ENCODE measurements at places on chromosomes 7 and 10.

GRCh38 chr10:86200269-86200668 lies 166.3 kb downstream of the GRID1 start:
- no peak for DNase-seq

- no peak for DNase-seq
Observed at GRCh38 chr10:125023862-125024496, 82.1 kb downstream of the ZRANB1 start.

- no peak for DNase-seq
Observed at GRCh38 chr7:34075523-34076370, 170.4 kb downstream of the BMPER start.

DNA sequence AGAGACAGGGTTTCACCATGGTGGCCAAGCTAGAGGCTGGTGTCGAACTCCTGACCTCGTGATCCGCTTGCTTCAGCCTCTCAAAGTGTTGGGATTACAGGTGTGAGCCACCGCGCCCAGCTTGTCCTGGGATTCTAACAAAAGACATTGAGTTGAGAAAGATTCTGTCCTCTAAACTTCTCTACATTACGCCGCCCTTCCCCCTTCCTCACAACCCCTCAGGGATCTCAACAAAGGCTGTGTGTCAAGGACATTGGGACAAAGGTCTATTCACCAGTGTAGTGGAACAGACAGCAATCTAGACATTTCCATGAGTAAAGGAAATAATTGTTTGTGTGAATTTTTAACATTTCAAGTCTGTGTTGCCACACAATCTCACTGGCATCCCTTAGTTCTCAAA lies 68.8 kb upstream of the KIF5B start:
- no peak for DNase-seq

GRCh38 chr7:95632609-95633008 lies 36.3 kb upstream of the PDK4 start:
- DNase-seq, result no peak

DNA sequence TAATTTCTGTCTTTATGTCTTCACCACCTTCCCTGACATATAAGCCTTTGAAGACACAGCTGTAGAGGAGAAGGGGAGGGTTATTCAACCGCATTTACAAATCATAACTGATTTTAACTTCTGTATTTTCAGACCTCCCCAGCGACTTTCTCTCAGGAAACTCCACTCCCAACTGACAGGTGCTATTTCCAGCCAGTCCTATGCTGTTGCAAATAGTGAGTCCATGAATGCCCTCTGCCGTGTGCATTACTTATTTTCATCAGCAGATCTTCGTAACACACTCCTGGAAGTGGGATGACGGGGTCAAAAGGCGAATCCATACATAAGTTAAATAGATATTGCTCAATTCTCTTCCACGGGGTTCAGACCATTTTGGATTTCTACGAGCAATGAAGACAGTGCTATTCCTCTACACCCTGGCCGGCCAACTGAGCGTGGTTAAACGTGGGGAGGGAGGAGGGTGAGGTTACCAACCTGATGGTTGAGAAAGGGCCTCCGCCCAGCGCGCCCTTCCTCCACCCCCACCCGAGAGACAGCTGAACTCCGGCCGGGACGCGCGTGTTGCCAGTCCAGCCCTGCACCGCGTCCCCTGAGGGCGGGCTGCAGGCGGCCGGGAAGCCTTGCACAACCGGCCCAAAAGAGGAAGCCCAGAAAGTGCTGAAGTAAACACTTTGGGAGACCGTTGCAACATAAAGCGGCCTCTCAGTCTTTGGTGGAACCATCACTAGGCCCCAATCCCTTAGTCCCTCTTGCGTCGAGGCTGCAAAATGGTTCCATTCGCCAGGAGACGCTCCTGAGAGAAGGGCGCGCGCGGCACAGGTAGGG lies at the start of gene APBB1IP:
TSS of gene APBB1IP (plus strand) at position 705 of the 825 bp plus-strand sequence. CDS start 53,986 bp downstream, outside the sequence.
- DNase-seq, result no peak

DNA sequence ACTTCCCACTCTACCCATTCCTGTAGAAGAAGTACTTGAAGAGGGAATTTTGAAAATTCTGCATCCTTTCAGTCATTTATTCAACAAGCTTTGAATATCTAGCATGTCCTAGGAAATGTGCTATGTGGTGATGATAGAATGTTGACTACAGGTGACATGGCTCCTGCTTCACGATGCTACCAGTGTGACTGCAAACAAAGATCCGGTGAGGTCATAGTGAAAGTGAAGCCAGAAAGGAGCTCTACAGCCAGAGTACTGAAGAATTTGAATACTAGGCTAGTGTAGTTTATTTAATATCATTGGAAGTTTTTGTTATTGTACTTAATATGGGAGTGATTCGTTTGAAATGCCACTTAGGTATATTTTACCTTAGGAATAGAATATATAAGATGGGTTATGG lies 348.1 kb downstream of the TFEC start:
- no peak for DNase-seq

DNA sequence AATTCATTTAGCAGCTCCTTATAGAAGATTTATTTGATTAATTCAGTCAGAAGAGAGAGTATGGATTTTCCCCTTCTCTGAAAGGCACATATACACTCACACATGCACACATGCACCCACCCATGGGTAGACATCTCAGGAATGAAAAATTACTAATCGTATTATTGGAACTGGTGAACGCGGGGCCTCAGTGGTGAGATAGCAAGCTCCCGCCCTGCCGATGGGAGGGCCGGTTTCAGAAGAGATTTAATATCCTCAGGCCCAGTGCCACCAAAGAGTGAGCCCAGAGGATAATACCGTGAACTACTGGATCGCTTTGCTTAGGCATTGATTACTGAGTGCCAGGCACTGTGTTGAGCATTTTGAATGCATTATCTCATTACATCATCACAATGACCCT lies 38.0 kb upstream of the EMX2 start:
- DNase-seq, result no peak

DNA sequence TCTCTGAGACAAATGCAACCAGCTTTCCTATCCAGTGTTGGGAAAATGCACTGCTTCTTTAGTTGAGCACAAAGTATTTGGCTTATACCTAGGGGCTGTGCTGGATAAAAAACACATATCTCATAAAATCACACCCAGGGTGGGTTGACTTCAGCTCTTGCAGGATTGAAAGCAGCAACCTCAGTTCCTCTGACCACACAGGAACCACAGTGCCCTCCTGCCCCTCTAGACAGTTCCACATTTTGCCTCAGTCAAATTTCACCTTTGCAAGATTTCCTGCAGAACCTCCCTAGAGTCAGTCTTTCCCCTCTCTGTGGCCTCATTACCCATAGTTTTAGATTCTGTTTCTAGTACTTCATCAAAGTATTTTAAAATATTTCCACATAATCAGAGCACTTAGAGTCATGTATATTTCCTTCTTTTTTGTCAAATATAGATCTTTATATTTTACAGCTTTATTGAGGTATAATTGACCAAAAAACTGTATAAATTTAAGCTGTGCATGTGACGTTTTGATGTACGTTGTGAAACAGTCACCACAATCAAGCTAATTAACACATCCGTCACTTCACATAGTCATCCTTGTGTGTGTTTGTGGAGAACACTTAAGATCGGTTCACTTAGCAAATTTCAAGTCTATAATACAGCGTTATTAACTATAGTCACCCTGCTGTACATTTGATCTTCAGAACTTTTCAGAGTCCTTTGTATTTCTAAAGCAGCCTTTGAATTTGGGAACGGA lies 37.0 kb upstream of the EGR2 start:
- no peak for DNase-seq

- DNase-seq, result no peak
Observed at GRCh38 chr7:139634087-139634486, 110.6 kb downstream of the CLEC2L start.

DNA sequence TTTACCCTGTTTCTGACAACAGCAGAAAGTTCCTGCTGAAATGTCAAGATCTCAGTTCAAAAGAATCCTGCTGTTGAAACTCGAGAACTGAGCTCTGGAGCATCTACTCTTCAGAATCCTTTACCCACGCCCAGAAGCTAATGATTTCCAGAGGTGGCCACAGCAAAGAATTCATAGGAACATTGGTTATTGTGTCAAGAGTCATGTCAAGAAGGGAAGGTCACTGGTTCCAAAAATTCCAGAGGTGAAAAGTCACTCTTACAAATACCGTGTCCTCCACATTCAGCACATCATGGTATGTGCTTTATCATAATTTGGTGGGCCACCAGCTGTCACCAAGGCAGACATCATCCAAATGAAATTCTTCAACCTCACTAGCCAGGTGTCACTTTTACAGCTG lies 394.4 kb upstream of the NPVF start:
- DNase-seq, result no peak

DNA sequence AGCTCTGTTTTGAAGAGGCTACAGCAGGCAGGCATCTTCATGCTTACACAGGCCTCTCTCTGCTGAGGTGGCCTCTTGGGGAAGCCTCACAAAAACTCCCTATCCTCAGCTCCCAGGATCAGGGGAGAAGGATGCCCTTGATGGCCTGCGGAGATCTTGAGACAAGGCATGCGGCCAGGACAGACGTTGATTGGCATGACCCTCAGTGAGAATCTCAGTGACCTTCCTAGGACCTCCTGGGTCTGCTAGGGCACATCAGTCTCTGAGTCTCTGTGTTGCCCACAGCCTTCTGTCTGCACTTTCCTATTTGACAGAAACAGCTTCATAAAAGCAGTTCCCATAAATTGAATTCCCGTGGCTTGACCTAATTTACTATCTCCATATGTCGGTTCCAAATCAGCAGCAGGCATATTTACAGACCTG lies 1005.8 kb upstream of the C7orf33 start:
- DNase-seq, result no peak

GRCh38 chr7:65338346-65338745 lies 35.3 kb upstream of the ZNF92 start:
- DNase-seq, result no peak

DNA sequence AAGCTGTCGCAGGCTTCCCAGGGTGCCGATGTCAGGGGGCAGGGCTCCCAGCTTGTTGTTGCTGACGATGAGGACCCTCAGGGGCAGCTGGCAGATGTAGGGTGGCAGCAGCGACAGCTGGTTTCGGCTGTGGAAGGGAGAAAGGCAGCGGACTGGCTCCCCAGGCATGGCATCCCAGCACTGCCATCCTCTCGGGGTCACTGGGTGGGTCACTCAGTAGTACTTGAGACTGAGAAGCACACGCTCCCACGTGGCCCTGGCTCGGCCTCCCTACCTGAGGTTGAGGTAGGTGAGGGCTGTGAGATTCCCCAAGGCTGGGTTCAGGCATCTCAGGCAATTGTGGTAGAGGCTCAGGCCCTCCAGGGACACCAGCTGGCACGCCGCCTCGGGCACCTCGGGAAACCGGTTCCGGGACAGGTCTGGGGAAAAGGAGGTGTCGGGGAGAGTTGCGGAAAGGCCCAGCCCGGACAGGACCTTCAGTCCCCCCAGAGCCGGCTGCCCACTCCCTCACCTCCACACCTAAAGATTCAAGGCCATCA lies 3.8 kb downstream of the LRCH4 start:
- no peak for DNase-seq

DNA sequence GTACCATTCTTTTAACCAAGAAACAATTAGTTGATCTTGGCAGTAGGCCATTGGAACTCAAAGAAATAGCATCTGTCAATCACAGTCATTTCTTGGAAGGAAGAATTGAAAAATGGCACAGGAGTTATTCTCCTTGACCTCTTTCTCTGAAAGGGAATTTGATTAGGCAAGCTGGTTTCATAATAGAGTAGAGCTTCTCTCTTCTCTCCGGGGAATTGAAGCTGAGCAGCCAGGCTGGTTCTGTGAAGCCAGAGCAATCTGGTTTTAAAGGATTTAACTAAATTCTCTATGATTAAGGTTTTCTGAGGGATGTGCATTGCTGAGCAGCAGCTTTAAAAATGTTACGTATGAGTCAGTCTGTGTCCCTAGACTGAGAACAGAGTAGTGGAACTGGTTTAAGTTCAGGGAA lies 70.2 kb downstream of the AHCYL2 start:
- DNase-seq, result no peak

DNA sequence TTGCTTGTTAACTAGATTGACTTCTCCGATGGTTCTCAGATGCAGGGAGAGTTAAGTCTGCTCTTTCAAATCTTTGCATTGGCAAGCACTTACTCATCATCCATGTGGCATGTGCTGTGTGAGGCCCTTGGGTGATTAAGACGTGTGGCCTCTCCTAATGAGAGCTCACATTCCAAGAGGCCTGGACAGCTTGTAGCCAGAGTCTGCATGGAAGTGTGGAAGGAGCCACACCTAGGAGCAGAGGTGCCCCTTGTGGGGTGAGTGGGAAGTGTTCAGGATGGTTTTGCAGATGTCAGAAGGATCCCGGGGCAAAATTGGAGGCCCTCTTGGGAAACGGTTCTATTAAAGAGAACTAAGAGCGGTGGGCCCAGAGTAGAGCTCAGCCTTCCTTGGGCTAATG lies 225.9 kb downstream of the PAXIP1 start:
- DNase-seq, result no peak

GRCh38 chr10:114684084-114684821 lies 26.2 kb upstream of the ABLIM1 start:
- DNase-seq, result no peak

GRCh38 chr7:9671979-9672917 lies 1238.8 kb downstream of the NXPH1 start:
- DNase-seq, result no peak

GRCh38 chr10:24415455-24416125 lies 206.7 kb downstream of the KIAA1217 start:
- DNase-seq, result peak; percentile 15

DNA sequence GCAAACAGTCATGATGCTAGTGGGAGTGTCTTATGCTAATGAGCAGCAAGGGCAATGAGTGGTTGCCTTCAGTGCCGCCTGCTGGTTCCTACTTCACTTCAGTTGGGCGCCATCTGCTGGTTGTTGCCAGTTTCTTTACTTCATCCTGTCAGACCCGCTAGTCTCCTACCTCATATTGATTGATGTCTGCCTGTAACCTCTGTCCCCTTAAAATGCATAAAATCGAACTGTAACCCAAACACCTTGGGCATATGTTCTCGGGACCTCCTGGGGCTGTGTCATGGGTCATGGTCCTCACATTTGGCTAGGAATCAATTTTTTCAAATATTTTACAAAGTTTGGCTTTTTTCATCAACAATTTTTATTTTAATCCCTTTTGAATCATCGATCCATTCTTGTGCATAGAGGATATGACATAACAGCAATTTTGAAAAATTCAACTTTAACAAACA lies 62.8 kb upstream of the C7orf33 start:
- DNase-seq, result peak; percentile 44

DNA sequence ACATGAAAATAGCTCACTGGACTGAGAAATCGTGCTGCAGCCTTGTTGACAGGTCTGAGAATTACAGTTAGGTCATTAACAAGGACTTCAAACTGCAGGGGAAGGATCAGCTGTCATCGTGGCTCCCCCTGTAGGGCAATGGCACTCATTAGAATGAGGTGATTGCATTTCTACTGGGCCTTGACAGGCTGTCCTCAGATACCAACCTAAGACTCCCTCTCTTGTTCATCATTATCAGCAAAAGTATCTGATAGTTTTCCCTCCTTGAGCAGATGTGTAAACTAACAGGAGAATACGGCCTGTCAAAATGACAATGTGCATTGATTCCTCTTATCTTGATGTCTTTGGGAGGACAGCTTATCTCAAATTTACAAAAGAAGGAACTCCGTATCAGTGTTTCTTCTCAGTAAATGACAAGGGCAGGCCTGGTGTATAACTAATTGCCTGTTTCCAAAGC lies 648.5 kb upstream of the LRRN3 start:
- no peak for DNase-seq

Data from HFF-Myc (cell line).